ENCODE measurements at places on chromosomes 2 and 18.

DNA sequence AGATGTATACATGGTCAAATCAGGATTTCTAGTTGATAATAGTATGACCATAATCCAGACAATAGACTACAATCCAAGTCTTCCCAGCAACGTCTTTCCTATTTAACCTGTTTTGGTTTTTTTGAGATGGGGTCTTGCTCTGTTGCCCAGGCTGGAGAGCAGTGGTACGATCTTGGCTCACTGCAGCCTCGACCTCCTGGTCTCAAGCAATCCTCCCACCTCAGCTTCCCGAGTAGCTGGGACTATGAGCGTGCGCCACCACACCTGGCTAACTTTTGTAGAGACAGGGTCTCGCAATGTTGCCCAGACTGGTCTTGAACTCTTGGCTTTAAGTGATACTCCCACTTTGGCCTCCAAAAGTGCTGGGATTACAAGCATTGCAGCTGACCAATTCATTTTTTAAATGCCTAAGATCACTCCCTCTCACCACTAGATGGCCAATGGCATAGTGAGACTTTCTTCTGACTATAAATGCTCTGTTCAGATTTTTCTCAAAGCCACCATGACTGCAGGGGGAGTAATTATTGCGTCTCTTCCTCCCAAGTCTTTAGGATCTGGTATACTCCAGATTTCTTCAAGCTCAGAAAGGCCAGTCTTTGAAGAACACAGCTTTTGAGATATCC is 47.6 kb downstream of the HNRNPLL start:
- peak; percentile 20 for DNase-seq

DNA sequence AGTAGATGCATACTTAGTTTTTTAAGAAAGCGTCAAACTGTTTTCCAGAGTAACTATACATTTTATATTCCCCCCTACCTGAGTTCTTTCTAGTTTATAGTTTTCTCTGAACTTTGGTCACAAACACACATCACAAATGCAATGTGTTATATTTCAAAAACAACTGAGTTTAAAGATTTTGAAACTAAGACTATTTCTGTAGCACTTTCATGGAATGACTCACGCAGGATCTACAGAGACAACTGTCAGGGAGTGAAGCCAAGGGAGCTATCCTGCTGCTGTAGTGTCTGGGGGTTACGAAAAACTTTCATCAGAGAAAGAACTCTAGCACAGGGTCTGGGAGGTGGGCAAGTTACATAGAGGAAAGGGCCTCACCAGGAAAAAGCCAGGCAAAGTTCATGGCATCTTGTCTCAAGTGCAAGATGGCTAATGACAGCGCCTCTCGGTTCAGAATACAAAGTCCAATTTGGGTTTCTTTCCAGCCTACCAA is 66.8 kb downstream of the UXS1 start:
- peak; percentile 39 for DNase-seq

DNA sequence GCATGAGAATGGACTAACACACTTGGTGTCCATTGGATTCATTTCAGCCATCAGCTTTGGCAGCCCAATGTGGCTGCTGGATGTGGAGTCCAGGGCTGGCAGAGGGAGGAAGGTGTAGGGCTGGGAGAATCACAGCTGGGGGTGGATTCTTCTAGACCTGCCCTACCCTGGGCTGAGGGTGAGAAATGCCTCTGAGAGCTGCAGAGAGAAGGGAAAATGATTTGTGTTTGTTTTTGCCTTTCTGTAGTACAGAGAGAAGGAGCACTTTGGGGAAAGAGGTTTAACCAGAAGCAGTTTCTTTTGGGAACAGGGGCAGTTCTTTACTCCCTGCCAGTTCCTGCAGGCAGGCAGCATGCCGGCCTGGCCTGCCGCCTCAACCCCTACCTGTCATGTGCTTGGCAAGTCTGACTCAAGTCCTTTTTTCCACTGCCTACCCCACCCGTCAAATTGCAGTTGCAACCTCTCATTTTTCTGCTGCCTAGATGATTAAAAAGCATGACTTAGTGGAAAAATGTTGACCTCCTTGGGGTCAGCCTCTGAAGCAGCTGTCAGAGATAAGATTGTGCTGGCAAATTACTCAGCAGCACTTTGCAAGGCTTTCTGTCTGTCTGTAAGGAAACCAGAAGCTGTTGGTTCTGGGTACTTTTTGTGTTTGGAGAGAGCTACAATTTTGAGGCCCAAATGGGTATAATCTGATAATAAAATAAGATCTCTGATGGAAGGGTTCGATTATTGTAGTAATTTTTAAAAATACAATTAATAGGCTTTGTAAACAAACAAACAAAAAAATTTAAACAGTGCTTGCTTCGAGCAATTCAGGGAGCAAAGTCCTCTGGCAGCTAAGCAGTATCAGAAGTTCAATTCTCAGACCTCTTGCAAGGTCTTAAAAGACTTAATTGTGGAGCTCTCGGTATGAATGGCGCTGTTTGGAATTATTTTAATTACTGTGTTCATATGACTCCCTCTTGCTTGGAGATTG is 21.7 kb downstream of the LBH start:
- peak; percentile 58 for DNase-seq

DNA sequence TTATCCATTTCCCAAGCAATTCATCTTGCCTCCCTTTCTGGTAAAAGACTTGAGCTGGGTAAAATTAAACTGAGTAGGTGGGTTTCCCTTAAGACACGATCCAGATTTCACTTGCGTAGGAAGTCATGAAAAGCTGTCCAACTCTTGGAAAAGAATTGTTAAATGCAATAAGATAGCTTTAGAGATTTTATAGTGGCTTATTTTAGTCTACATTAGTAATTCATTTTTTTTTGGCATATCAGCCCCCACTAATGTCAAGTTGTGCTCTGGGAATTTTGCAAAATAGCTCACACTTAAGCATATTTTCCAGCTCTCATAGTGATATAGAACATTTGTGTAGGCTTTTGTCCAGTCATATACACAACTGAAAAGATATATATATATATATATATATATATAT is 344.7 kb upstream of the FIGN start:
- no peak for DNase-seq

DNA sequence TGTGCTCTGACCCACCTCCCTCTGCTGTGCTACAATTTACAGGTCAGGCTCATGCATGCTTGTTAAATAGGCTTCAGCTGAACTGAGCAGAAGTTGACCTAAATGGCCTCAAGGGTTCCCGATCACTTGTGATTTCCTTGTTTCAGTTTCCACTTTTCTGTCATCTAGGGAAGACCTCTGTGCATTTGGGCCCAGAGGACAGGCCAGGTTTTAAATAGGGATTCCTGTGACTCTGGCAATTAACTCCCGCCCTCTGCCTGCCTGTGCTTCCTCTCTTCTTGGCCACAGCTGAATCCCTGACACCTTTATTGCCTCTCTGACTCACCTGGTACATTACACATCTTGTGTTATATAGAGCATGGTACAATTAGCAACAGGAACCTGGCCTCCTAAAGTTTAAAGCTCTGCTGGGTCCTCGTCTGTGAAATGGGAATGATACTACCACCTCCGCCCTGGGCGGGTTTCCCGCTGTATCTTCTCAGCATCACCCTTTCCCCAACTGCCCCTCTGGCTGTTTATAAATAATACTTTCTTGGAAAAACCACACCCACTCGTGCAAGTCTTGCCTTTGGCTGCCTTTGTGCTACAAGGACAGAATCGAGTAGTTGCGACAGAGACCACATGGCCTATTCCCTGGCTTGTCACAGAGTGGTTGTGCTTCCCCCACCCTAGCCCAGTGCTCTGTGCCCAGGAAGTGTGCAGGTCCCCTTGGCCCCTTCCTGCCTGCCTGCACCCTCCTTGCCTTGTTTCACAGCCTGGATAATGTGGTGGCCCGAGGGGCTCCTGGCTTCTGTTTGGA is 7.9 kb downstream of the CABLES1 start:
- peak; percentile 24 for DNase-seq

- no peak for DNase-seq
These were observed 11.6 kb downstream of the TRIB2 start for GRCh38 chr2:12728221-12728777.

GRCh38 chr18:2331491-2331890 is 239.8 kb downstream of the METTL4 start:
- no peak for DNase-seq

DNA sequence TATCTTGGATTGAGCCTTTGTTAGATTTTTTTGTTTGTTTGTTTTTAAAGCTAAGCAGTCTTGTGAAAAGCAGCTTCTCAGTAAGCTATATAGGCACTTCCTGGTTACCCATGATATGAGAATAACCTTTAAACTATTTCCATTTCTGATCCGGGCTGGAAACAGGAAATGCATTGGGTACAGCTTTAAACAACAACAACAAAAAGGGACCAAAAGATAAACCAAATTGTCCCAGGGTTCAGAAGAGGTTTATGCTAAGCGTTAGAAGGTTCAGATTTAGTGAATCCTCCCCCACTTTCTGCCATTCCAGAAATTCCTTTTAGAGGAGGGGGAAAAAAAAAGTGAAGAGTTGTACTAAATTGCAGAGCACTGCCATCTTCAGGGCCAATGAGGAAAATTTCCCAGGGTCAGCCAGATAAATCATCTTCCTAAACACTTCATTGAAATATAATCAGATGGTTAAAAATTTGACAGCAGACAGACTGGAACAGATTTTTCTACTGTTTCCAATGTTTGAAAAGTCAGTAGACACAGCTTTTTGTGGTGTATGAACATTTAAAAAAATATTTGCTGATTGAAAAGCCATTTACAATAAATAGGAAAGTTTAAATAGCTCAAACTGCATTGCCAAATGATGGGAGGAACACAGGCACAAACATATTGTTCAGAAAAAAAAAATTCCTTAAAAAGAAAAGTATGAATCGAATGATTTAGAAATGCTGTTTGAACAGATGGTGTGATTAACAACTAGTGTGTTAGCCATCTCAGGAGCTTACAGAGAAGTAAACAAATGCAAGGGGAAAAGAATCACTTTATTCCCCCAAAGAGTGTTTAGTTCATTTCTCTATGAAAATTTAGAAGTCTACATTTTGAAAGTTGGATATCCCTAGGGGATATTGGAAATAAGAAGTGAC is 189.9 kb upstream of the TANK start:
- peak; percentile 89 for DNase-seq

DNA sequence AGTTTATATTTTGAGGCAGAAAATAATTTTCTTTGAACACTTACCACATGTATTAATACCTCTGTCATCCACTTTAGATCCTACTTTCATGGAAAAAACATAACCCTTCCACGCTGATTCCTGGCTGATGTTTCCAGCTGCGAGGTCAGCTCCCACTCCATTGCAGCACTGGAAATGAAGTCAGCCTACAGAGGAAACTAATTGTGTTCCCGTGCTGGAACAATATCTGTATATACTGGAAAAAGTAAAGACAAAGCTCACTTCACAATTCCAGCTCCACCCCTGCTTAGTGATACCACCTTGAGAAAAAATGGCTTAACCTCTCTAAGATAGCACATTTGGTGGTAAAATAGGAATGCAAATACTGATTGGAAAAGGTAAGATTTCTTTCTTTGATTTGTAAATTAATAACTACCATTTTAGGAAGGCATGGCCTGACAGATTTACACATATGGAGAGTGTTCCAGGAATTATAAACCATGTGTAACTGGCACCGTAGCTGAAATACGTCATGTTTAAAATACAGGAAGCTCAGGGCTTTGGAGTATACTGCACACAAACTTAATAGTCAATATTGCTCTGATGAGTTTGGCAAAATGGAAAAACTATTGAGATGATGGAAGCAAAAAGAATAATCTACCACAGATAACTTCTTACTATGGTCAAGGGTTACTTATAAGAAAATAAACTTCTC is 90.0 kb downstream of the TRIB2 start:
- no peak for DNase-seq

DNA sequence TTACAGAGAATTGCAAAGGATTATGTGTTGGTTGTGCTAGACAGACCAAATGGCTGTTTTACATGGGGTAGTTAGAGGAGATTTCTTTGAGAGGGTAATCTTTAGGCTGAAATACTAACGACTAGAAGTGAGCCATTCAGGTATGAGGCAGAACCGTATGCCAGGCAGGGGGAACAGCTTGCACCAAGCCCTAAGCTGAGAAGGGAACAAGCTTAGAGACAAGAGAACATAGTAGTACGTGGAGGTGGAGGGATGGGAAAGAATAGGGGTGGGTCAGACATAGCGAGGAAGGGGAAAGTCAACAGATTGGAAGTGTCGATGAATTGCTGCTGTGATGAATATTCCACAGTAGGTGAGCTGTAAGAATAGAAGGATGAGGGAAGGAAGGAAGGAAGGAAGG is 20.0 kb upstream of the CRIM1 start:
- DNase-seq, result no peak

DNA sequence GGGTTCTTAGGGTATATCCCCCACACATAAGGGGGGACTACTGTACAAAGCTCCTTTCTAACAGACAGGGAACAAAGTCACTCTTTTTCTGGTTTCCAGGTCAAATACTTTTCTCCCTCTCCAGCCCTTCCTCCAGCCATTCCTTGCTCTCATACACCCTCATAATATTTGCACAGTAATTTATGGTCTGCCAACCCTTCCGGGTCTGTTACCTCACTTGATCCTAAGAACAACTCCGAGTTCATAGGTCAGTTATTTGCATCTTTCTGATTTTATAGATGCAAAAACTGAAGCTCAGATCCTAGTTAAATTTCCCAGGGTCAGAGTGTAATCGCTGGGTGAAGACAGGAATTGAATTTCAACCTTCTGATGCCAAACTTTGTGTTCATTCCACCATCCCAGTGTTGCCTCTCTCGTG is 14.8 kb upstream of the MATN3 start:
- no peak for DNase-seq

DNA sequence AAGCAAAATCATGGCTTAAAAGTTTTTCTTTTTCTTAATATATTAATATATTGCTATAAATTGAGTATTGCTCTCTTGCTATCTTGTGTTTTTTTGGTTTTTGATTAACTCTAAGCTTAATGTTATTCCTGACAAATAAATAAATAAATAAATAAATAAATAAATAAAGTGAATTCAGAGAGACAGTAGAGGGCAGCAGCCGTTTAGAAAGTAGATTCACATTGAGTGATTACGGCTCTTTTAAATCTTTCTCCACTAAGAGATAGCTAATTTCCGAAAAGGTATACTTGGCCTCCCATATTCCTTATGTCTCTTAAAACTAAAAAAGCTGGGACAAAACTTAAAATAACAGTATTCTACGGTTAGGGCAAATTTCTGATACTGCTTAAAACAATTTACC is 34.3 kb downstream of the MSH2 start:
- peak; percentile 32 for DNase-seq

GRCh38 chr18:77006305-77007175 is 126.0 kb downstream of the MBP start:
- DNase-seq, result no peak

- DNase-seq, result no peak
These were observed 31.4 kb upstream of the KCMF1 start for GRCh38 chr2:84939426-84940087.
